ENCODE measurements at places on chromosomes 4 and X.

GRCh38 chr4:43113196-43113595 lies 220.7 kb downstream of the GRXCR1 start:
- no peak for DNase-seq

- no peak for DNase-seq
Measured at GRCh38 chr4:76589872-76590797, 155.1 kb downstream of the SHROOM3 start.

DNA sequence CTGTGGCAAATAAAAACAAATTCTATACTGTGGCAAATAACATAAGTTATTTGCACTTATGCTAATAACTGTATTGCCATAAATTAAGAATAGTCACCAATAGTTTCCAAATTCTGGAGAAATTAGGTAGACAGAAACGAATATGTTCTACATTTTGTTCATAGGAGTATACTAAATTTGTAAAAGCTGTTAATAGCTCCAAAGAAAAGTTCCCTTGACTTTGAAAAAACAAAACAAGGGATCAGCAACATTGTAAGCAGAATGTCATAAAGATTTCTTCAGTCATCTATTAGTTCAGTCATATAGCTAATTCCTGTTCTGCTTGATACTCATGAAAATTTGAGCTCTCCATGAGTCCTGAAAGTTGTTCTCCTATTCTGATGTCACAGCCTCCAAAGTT lies 1472.8 kb downstream of the C4orf33 start:
- no peak for DNase-seq

GRCh38 chr4:119627267-119628255 lies 1.0 kb downstream of the PDE5A start:
- peak; percentile 22 for DNase-seq

DNA sequence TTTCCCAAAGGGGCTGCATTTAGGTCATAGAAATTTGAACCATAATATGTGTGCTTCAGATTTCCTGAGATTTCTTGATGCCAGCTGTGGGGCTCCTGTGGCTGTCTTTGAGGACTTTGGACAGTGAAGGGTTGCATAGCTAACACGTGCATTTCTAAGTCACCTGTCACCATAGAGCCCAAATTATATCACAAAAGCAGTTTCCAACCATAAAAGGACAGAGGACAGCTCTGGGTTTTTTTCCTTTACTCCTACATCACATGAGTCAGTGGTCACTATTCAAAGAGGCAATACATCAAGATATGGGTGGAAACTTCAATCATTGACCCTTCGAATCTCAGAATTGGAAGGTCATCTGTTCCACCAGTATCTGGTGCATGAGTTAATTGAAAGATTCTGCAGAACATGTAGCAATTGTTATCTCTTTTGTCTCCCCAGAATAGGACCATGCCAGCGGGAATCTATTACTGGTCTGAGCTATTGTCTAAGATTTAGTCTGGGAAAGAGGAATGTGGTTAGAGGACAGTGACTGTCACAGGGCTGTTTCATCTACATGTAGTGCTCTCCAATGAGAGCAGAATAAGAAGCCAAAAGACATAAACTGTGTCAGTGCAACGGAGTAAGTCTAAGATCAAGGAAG lies 133.5 kb downstream of the AASDH start:
- DNase-seq: no peak

DNA sequence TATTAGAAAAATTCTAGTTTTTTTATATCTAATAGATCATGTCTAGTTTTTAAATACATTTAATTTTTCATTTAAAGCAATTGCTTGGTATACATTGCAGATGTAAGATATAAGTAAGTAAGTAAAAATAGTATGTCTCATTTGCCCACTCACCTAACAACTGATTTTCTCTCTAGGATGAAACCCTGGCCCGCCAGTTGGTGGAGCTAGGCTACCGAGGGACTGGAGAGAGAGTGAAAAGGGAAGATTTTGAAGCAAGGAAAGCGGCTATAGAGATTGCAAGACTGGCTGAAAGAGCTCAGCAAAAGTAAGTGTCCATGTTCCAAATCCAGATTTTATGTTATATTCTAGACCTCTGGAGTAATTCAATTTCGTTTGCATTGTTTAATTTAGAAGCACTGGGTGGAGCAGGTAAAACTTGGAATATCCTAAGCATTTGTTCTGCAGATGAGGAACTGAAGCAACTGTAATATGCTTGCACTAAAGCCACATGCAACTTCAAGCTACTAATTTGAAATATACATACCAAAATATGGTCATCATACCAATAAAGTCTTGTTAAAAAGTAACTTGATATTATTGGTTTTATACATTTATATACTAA lies 27.1 kb downstream of the CFAP299 start:
- no peak for DNase-seq

GRCh38 chr4:7101692-7102515 lies 34.0 kb upstream of the GRPEL1 start:
- no peak for DNase-seq

- no peak for DNase-seq
Measured at GRCh38 chr4:54006755-54007154, 57.6 kb downstream of the CHIC2 start.

GRCh38 chrX:3066555-3066954 lies 25.3 kb downstream of the ARSF start:
- no peak for DNase-seq

DNA sequence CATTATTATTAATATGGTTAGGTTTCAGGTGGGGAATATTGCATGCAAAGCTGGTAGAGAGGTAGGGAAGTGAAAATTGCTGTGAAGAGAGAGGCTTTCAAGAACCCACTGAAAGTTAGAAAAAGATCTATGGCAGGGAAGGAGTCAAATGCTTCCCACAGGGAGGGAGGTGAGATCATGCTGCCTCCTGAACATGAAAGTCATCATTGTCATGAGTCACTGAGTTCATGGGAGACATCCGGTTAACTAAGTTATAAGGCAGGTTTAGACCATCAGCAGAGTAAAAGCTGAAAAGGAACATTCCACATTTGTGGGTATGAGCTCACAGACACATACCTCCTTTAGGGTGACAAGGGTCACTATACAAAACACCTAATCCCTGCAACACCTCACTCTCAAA lies 16.2 kb downstream of the GATB start:
- no peak for DNase-seq

DNA sequence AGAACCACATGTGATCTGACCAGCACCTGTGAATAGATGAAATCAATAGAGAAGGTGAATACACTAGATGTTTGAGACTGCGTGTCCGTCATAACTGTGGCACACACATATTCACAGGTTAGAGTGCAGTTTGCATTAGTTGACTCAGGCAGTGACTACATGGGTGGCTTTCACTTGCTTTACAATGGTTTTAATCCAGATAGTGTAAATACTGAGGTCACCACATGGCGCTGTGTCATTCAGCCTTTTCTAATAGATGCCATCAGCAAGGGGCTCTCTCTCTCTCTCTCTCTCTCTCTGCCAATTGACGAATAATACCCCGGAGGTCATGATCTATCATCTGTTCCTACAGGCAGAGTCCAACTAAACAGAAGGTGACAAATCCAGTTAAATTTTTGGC lies 30.7 kb upstream of the FGF13 start:
- no peak for DNase-seq

DNA sequence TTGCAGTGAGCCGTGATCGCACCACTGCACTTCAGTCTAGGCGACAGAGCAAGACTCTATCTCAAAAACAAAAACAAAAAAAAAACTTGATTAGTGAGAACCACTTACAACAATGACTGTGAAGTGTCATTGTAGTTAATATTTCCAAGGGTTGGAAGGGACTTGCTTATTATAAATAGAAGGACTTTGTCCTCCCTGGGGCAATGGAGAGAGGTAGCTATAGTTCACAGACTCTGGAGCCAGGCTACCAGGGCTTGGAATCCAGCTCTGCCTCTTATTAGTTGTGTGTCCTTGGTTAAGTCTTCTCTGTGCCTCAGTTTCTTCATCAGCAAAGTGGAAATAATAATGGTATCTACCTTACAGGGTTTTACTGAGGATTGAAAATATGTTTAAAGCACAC lies 51.6 kb downstream of the TMEM150C start:
- DNase-seq: no peak

DNA sequence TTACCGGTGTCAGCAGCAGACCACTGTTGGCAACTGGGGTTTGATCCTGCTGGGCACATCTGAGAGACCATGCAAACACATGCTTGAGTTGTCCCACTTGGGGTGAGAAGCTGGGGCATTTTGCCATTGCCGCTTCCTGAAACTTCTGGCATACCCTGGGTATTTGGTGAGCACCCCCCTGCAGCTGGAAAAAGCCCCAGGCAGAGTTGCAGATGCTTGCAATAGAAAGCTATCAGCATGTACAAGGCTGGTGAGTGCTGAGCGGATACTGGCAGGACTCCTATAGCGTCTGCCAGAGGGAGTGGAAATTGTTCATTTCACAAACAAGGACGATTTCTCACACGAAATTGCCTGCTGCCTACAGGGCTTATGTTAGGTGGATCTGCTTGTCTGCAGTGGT lies 32.3 kb downstream of the SUPT20HL1 start:
- DNase-seq: no peak

GRCh38 chr4:155684892-155685541 lies 18.4 kb downstream of the GUCY1A1 start:
- no peak for DNase-seq

GRCh38 chr4:74016068-74016467 lies 17.6 kb upstream of the CXCL5 start:
- DNase-seq: no peak

GRCh38 chr4:8648296-8648695 lies 55.7 kb downstream of the CPZ start:
- DNase-seq: no peak

GRCh38 chr4:155789391-155789790 lies 30.6 kb downstream of the GUCY1B1 start:
- no peak for DNase-seq

GRCh38 chrX:38110231-38110630 lies 103.9 kb downstream of the SYTL5 start:
- DNase-seq: no peak

DNA sequence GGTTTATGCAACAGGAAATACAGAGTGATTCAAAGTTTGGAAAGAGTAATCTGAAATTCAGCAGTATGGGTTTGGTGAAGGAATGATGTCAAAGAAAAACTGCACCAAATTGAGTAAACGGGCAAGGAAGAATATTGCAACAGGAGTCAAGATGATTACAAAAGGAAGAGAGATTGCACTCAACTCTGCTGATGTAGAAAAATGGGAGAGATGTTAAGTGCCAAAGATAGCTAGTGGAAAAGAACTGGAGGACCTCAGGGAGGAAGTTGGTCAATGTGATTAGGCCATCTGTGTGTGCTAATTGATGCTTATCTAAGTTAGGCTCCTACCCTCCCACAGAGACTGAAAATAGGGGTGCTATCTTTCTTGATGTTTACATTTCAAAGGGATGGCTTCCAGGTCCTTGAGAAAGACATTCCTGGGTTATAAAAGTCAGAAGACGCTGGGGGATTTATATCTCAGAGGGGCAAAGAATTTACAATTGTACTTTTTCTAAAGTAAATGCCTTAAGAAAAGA lies 167.4 kb upstream of the FAM47A start:
- DNase-seq: no peak

DNA sequence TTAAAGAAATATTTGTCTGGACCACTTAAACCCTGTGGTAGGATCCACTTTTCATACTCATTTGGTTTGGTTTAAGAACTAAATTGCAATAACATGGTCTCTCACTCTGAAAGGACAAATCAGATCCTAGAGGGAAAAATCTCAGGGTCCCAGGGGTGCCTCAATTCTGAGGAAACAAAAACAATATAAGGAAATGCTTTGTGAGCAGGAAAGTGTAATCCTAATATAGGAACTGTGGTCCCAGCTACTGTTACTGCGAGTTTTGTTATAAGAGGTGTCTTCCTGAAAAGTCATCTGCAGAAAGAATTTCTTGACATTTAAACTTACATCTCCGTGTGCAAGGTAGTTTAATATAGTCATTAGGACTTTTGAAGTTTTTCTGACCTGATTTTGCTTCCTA lies 420.1 kb upstream of the LCORL start:
- no peak for DNase-seq

Data from stimulated activated CD8-positive, alpha-beta memory T cell treated with anti-CD3 and anti-CD28 coated beads, Interleukin-4, amount 100 ng/mL, for 1 hour (primary cell).